ENCODE measurements at places on chromosomes 2 and 18.

DNA sequence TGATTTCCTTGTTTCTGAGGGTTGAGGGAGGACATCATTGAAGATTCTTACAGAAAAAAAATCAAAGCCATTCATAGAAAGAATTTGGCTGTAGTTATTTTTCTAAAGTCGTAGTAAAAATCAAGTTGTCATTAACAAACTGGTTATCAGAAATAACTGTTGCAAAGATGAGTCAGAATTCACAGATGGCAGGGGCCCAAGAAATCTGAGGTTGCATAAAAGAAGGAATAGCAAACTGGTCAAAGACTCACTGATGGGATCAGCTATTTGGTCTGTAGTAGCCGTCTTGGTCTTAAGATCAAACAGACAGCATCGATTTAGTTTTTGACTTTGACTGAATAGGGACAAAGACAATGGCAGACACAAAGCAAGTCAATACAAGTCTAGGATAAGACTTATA lies 334.3 kb downstream of the FIGN start:
- DNase-seq: no peak

GRCh38 chr2:144382849-144383248 lies 137.1 kb downstream of the ZEB2 start:
- peak; percentile 93 for DNase-seq

GRCh38 chr2:65329525-65329924 lies 101.9 kb downstream of the ACTR2 start:
- no peak for DNase-seq

GRCh38 chr2:10053351-10053750 lies 10.0 kb downstream of the KLF11 start:
- DNase-seq: no peak

DNA sequence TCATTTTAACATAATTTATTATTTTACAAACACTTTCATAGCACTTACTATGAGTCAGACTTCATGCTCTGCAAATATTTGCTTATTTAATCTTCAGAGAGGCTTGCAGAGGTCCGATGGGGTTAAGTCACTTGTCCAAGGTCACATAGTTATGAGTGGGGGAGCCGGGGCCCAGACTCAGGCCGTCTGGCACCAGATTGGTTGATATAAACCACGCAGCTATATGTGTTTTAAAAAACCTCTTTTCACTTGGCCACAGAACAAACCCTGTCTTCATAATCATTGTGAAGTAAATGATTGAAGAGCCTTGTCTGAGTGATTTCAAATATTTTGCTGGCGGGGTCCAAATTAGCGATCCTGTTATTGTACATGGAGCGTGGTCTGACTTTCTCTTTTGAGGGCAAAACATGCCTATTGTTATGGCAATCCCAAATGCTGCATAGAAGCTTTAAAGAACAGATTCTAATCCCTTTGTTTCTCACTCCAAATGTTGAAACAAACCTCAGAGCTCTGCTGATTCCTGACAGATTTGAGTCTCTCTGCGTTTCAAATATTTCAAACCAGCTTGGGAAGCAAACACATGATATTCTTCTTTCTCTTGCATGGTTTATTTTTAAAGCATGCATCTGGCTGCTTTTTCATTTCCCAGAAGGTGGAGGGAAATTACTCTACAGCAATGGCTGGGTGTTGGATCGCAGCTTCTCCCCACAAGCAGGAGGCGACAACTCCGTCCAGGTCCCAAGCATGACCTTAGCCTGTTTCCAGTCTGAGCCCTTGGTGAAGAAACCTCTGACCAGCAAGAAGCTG lies 142.4 kb downstream of the DDX1 start:
- no peak for DNase-seq

- no peak for DNase-seq
These were observed 96.0 kb downstream of the ACOXL start for GRCh38 chr2:110828330-110828729.

GRCh38 chr2:236799391-236800026 lies 229.9 kb downstream of the ACKR3 start:
- no peak for DNase-seq

DNA sequence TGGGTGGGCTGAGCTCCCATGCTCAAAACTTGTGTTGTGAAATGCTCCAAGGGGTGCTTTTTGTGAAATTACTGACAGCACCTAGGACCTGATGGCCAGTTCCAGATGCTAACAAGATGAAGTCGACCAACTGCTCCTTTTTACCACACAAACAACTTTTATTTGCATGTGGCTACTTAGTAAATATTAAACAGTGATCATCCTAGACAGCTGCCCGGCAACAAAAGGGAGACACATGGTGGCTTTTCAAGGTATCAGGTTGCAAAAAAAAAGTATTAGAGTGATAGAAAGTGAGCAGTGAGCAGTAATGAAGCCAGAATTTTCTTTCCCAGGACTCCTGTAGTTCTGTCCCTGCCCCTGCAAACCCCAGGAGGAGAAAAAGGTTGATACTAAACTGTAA lies 118.5 kb downstream of the RPIA start:
- DNase-seq: no peak

DNA sequence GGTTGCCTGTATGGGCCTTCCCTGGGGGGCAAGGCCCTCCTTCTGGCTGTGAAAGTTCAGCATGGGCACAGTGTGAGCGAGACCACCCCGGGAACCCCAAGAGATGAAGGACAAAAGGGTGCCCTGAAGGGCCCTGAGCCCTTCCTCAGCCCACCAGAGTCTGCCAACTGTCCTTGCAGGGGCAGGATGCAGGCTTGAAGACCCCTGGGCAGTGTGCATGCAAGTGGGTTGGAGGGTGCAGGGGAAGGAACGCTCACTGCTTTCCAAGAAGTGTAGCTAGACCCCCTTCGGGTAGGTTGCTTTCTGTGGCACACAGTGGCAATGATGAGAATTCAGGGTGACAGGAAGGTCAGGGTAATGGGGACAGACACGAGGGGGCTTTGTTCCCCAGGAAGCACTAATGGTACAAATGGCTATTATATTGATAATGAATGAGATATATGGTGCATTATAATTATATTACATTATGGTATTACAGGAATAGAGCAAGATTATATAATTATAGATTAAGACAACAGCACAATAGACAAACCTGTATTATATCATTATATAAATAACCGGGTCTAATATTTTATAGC lies 228.7 kb downstream of the ATAD2B start:
- no peak for DNase-seq

DNA sequence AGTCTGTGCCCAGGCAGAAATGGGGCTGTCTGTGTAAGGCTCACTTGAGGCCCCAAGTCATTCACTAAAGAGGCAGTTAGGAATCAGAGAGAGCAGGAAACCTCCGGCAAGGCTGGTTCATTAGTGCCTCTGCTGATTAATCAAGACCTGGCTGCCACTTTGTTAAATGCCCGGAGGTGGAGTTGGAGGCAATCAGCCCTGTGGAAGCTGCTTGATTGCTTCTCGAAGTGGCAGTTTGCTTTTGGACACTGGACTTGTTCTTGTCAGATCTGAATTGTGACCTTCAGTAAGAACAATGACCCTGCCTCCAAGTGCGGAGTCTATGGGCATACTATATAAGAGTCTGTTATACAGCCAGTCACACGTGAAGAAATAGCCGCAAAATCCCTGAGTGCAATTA lies 183.9 kb upstream of the LINC00305 start:
- DNase-seq: no peak

GRCh38 chr2:150450765-150451164 lies 36.7 kb downstream of the RND3 start:
- DNase-seq: no peak

- peak; percentile 28 for DNase-seq
These were observed 42.9 kb downstream of the HDLBP start for GRCh38 chr2:241272303-241273209.

DNA sequence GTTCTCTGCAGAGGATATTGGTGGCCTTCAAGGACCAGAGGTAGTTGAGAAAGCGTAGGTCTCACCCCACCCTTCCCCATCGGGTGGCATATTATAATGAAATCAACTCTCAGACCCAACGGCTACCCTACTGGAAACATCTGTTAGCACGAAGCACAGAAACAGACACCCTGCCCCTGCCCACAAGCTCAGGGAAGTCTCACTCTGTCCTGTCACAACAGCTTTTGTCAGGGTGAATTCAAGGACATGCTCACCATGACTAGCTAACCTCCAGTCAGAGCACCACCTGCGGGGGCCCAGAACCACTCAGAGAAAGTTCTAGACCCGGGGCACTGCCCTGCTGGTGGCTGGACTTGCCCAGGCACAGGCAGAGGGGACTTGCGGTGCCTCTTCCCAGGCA lies 3.5 kb upstream of the B3GNT7 start:
- peak; percentile 96 for DNase-seq

GRCh38 chr18:47204908-47205522 lies 28.9 kb upstream of the IER3IP1 start:
- peak; percentile 50 for DNase-seq

DNA sequence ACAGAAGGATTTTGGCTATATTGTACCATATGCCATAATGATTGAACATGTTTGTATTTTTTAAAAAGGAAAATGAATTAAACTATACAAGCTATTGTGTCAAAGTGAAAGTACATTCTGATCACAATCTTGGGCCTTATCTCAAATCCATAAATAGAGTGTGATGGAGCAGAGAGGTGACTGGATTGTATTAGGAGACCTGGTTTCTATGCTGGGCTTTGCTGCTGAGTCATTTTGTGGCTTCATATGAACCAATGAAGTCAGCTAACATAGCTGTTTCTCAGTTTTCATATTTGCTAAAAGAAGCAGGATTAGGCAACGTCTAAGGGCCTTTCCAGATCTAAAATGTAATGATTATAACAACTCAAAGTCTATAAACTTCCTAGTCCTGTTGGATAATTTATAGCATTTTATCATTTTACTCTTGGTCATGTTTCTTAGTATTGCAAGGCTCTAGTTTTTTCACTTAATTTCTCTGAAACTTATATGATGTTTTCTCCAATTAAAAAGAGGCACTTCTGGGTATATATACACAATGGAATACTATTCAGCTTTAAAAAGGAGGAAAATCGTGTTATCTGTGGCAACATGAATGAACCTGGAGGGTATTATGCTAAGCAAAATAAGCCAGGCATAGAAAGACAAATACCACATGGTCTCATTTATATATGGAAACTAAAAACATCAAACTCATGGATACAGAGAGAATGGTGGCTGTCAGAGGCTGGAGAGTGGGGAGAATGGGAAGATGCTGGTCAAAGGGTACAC lies 112.3 kb downstream of the MEP1B start:
- DNase-seq: no peak

DNA sequence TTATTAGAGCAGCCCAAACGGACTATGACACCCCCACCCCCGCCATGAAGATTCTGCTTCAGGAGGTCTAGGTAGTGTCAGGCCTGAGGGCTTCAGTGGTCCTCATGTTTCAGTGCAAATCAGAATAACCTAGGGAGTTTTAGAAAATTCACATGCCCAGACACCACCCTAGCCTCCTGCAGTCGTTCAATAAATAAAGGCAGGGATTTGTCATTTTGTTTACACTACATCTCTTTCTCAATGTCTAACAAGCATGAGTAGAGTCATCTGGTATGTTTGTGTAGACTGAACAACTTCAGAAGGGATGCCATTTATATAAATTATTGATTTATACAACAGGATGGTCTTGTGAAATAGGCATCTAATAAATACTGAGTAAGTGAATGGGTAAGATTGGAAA lies 112.1 kb upstream of the SERPINE2 start:
- no peak for DNase-seq

DNA sequence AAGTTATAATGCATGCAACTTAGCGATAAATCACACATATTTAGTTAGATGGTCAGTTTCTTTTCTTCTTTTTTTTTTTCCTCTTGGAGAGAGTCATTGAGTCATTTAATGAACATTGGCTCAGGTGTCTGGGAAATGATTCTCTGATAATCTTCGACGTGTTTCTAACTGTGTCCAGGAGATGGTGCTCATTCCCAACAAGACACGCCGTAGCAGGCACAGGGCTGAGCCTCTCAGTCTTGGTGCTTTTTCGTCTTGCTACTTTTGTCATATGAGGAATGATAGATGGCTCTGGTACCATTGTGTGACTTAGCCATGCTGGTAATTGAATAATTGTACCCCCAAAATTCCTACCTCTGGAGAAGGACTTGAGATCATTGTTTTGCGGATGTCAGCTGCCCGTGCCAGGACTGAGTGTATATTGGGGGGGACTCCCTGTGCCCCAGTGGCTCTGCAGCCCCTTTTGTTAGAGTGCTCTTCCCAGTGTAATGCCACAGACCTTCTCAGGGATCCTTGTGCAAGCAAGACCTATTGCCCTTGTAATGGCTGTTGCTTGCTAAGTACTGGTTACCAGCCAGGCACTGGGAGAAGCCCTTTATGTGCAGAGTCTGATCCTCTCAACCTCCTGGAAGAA lies 107.6 kb upstream of the CYRIA start:
- DNase-seq: peak; percentile 32

DNA sequence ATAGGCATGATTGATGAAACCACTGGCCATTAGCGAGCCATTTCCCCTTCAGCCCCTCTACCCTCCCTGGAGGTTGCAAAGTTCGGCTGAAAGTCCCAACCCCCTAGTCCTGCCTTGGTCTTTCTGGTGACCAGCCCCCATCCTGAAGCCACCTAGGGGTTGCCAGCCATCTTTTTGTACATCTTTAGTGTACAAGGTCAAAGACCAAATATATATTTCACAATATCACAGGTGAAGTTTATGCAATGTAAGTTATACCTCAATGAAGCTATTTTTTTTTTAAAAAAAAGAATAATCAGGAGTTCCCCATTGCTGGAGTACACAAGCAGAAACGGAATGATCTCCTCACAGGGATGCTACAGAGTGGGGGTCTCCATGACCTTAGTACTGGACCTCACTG lies 31.3 kb downstream of the OSBPL1A start:
- no peak for DNase-seq

- DNase-seq: no peak
These were observed 87.7 kb downstream of the DGKD start for GRCh38 chr2:233442028-233442310.

- DNase-seq: no peak
These were observed 58.7 kb upstream of the RFX8 start for GRCh38 chr2:101533561-101534148.

GRCh38 chr2:2075875-2076529 lies 255.1 kb downstream of the MYT1L start:
- no peak for DNase-seq

GRCh38 chr2:71681626-71682025 lies 228.3 kb downstream of the DYSF start:
- DNase-seq: no peak

DNA sequence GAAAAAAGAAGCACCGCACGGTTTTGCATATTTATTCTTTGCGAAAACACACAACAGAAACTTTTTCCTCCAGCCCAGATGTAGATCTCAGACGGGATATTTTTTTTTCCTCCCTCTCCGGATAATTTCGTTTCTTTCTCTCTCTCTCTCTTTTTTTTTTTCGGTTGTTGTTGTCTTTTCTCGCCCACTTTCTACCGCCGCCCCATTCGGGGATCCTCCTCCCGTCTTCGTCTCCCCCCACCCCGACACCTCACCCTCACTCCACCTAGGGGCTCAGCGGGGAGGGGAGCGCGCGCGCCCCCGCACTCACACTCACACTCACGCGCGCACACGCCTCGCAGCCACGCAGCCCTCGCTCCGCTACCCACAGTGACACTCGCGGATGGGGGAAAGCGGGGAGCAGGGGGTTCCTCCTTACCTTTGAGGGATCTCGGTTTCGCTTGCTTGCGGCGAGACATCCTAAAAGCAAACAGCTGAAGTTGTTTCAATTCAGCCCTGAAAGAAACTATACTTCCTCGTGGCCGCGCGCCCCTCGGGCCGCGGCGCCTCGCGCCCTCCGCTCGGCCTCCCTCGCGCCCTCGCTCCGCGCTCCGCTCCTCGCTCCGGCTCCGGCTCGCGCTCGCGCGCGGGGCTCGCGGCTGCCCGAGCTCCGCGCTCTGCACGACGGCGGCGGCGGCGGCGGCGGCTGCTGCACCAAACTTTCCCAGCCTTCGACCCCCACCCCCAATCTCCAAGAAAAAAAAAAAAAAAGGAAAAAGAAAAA lies 1.3 kb downstream of the ZNF521 start:
- DNase-seq: no peak

- DNase-seq: no peak
These were observed 127.3 kb upstream of the CXCR4 start for GRCh38 chr2:136245211-136245610.

All from HL-60 (cell line).